ENCODE measurements at places on chromosomes 13 and 19.

- no peak for DNase-seq
These were observed 15.4 kb downstream of the ZNF570 start for GRCh38 chr19:37484406-37485168.

DNA sequence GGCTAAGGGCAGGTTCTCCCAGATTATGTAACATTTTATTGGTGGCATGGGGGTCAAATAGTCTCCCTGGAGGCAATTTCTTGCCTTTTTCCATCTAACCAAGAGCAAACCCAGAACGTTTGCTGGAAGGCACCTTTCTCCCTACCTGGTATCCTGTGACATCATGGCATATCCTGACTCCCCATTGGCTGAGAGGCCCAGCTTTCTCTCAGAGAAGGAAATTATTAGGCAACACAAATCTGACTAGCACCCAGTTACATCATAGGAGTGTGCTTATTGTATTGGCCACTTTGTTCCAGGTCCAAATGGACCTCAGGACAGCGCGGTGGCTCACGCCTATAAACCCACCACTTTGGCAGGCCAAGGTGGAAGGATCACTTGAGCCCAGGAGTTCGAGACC is 13.0 kb downstream of the NTN5 start:
- DNase-seq: no peak

DNA sequence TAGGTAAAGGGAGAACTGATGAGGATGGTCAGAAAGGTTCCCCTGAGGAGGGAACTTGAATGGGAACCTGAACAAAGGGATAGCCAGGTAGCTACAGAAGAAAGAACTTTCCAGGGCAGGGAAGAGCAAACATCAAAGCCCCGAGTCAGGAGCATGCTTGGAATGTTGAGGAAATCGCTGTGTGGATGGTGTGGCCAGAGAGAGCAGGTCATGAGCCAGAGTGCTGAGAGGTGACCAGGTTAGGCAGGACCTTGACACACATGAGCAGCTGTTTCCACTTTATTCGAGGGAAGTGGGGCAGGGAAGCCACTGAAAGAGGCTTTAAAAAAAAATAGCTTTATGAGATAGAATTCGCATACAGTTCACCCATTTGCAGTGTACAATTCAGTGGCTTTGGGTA is 4.4 kb downstream of the RAB8A start:
- no peak for DNase-seq

- DNase-seq: no peak
These were observed 23.0 kb upstream of the USP29 start for GRCh38 chr19:57096685-57097361.

GRCh38 chr13:103539721-103540381 is 473.6 kb upstream of the SLC10A2 start:
- DNase-seq: peak; percentile 38

DNA sequence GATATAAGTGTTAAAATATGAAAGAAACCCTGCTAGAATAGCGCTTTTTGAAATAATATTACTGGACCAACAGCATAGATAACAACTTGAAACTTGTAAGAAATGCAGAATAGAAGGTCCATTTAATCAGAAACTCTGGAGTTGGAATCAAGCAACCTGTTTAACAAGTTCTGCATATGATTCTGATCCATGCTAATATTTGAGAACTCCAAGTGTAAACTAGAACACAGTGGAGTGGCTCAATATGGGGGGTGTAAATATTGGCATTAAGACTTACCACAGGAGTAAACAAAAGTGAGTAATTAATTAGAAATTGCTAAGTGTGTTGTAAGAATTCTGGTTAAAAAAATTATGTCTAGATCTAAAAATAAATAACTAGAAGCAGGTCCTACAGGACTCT is 151.2 kb downstream of the SLITRK1 start:
- no peak for DNase-seq

Data from NCI-H69 (cell line).